A549 treated with CpdA at 1 μM for 4 hours (cell line): ENCODE measurements at places on chromosomes 16 and 17. TPM values are rescaled to one million over a fixed set of nuclear protein-coding genes. Genes with fewer than 3 reads are reported as not detected.

SLFN14 gene
- not detected in 5 replicates for total RNA-seq

ZNF19 gene
- total RNA-seq = 1.2 to 3.0 TPM (median 2.0 TPM) in 5 replicates

UBALD1 gene
- 36.2 to 64.0 TPM (median 59.9 TPM) in 5 replicates for total RNA-seq

TGFB1I1 gene
- 34.3 to 68.8 TPM (median 45.1 TPM) in 5 replicates for total RNA-seq

CAMTA2 gene
- 30.5 to 43.3 TPM (median 32.4 TPM) in 5 replicates for total RNA-seq

C16orf78 gene
- total RNA-seq = not detected in 5 replicates

MSLN gene
- total RNA-seq = 1.4 to 3.1 TPM (median 2.8 TPM) in 5 replicates

CFAP97D1 gene
- total RNA-seq = 0.02 to 0.04 TPM (median 0.03 TPM) in 3 of 5 replicates, not detected in the others

FGF11 gene
- total RNA-seq = 0.99 to 1.4 TPM (median 1.4 TPM) in 5 replicates

RSPRY1 gene
- total RNA-seq = 22.0 to 32.9 TPM (median 25.0 TPM) in 5 replicates

ADGRG1 gene
- total RNA-seq = 161 to 247 TPM (median 200 TPM) in 5 replicates

SDR42E1 gene
- total RNA-seq = 1.1 to 2.3 TPM (median 1.4 TPM) in 5 replicates

TM4SF5 gene
- 0.48 to 0.91 TPM (median 0.65 TPM) in 5 replicates for total RNA-seq

LAT gene
- 4.0 to 5.8 TPM (median 4.8 TPM) in 5 replicates for total RNA-seq

HSF4 gene
- 11.9 to 16.0 TPM (median 14.6 TPM) in 5 replicates for total RNA-seq

KRT25 gene
- not detected in 5 replicates for total RNA-seq

ARL5C gene
- total RNA-seq = not detected in 5 replicates

FOXL1 gene
- 0.50 to 1.1 TPM (median 0.83 TPM) in 5 replicates for total RNA-seq

METTL16 gene
- total RNA-seq = 31.3 to 38.6 TPM (median 35.9 TPM) in 5 replicates

REXO5 gene
- 3.2 to 4.3 TPM (median 3.5 TPM) in 5 replicates for total RNA-seq

CCL8 gene
- not detected in 5 replicates for total RNA-seq

OTOP2 gene
- total RNA-seq = 0.06 to 0.17 TPM (median 0.08 TPM) in 4 of 5 replicates, not detected in the other

CTRL gene
- total RNA-seq = 1.6 to 2.7 TPM (median 1.8 TPM) in 5 replicates

MYH10 gene
- total RNA-seq = 16.3 to 29.9 TPM (median 23.2 TPM) in 5 replicates

EFCAB5 gene
- total RNA-seq = 0.21 to 0.82 TPM (median 0.57 TPM) in 5 replicates

KRT36 gene
- not detected in 5 replicates for total RNA-seq
